Cerebellar cortex (tissue), 1 donor: ENCODE measurements at places on chromosomes 12 and 14.

DNA sequence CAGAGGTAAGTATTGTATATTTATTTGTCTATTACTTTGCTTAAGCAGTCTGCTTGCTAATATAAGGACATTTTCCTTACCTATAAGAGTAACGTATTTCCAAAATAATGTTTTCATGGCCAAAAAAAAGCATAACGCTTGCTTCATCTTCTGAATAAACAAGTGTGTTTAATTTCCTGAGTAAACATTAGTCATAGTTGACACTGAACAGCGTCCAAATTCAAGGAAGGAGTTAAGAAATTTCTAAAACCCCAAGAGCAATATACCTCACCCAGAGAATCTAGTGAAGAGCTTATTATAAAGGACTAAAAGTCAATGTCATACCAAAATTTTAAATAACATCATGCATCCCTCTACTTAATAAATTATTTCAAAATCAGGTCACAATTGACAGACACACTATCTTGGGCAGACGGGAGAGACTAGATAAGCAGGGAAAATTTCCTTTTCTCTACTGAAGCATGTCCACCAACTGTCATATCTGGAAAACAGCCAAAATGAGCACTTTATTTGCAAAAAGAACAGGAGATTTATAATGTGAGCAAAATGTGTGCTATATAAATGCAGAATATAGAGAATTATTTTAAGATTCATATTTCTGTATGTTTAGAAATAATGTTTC is 25.1 kb downstream of the ANKS1B start:
- peak; percentile 94 for DNase-seq

GRCh38 chr12:50224026-50224692 is 57.0 kb upstream of the CERS5 start:
- DNase-seq: no peak

DNA sequence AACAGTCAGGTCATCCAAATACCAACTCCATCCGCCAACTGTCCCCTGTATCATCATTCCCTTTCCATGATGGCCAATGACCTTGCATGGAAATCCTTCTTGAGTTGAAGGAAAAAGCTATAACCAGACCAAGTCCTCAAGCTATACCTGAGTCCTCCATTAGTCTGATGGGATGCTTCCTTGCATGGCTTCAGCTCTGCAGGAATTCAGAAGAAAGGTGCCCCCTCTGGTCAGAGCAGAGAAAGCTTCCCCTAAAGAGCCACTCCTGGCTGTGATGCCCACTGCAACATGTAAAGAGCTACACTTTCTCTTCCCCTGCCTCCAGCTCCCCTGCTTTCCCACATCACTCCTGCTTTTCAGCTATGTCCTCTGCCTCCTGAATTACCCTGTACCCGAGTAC is 43.1 kb upstream of the FKBP4 start:
- no peak for DNase-seq

DNA sequence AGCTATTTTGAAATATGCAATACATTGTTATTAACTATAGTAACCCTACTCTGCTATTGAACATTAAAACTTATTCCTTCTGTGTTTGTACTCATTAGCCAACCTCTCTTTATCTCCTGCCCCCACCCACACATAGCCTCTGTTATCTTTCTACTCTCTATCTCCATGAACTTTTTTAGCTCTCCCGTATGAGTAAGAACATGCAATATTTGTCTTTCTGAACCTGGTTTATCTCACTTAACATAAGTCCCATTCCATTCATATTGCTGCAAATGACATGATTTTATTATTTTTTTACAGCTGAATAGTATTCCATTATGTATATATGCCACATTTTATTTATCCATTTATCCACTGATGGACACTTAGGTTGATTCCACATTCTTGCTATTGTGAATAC is 79.0 kb upstream of the AMIGO2 start:
- no peak for DNase-seq

- DNase-seq: no peak
Measured at GRCh38 chr14:34913619-34914018, 38.5 kb upstream of the BAZ1A start.

- no peak for DNase-seq
Measured at GRCh38 chr14:95770777-95771176, 56.9 kb upstream of the TCL1A start.

DNA sequence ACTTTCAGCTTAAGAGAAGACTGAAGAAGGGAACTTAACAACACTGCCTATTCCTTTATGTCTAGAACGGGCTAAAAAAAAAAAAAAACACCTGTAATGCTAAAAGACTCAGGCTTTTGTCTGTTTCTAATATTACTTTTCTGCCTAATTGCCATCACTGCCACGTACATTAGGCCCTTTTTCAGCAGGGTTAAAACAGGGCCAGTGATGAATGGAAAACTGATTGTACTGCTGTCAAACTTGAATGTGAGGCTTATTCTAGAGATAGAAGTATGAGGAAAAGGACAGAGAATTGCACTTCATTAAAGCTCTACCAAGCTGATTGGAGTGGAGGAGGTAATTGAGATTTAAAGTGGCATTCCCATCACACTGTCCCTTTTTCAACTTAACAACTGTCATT is 535.8 kb downstream of the PRKD1 start:
- DNase-seq: no peak

- peak; percentile 96 for DNase-seq
Measured at GRCh38 chr14:91372671-91373495, 44.7 kb downstream of the CCDC88C start.

- no peak for DNase-seq
Measured at GRCh38 chr12:68835333-68835908, 27.4 kb downstream of the MDM2 start.

DNA sequence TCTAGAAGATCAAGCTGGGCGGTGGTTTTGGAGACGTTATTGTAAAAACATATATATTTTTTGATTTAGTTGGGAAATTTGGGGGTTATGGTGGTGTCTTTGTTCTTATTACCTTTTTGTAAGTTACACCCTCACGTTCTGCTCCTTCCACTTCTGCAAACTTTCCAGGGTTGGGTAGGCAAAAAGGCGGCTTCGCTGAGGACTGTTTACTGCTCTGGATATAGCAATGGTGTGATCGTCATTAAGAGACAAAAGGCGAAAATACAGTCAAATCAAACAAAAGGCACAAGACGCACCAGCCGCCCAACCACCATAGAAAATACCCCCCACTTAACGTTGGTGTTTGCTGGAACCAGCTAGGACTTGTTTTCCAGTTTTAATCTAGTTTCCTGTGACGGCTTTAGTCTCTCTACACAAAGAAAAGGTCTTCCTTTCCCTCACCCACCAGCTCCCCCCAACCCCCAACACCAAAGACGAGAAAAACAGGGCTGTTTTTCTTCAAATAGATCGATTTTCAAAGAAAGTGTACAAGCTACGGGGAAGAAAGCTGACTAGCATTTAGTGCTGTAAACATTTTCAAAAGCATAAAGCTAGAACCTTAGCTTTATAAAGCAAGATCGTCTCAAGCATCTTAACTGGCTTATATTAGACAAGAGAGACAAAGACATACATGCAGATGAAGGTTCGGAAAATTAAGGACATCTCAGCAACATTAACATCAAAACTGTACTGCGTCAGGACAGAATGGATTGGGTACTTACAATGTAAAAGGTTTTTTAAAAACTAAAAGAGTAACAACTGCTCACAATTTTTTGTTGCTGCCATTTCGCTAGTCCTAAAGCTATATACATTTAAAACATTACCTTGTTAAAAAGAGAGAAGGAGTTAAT is 2.0 kb upstream of the SETD1B start:
- DNase-seq: no peak

GRCh38 chr12:9349888-9350885 is 142.0 kb upstream of the PZP start:
- DNase-seq: no peak

DNA sequence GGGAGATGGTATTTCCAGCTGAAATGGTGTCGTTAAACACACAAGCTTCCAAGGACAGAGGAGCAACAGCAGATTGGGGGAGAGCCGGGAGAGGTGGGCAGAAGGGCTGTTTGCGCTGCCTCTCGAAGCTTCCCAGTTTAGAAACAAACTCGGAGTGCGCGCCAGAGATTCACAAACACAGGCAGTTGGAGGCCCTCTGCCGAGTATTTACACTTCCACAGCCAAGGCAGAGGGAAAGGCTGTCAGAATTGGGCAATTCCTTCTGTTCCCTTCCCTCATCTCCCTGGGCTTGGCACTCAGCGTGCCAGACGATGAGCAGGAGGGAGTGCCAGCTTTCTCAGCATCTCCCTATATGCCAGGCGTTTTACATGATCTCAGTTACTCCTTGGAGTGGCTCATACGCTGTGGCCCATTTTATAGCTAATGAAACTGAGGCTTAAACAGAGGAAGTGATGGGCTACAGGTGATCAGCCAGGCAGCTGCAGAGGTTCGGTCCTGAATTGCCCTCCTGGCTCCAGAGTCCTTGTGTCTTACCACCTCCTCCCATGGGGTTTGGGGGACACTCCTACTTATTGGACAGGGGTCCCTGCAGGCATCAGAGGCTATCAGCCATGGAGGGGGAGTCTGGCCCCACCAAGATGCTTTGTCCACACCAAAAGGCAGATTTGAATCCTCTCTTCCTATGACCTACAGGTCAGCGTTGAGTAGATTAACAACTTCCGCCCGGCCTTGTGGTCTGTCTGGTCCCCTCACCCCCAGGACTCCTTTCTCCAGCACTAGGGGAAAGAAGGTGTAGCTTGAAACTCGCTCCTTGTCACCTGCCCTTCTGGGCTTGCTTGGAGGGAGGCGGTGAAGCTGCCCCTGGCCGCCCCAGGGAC is 3.1 kb downstream of the FAM222A start:
- peak; percentile 96 for DNase-seq

DNA sequence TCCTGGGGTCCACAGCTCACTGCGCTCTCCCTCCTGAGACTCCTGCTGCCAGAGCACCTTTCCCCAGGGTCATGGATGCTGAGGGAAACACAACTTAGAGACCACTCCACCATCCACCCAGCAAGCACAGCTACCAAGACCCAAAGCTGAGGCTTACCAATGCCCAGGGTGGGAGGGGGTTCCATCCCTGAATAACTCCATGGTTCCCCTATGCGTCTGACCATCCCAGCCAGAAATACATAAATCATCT is 36.3 kb downstream of the DAD1 start:
- no peak for DNase-seq

GRCh38 chr12:93341409-93342049 is 36.2 kb upstream of the NUDT4 start:
- no peak for DNase-seq

- DNase-seq: no peak
Measured at GRCh38 chr12:125836647-125837046, 771.4 kb downstream of the AACS start.

DNA sequence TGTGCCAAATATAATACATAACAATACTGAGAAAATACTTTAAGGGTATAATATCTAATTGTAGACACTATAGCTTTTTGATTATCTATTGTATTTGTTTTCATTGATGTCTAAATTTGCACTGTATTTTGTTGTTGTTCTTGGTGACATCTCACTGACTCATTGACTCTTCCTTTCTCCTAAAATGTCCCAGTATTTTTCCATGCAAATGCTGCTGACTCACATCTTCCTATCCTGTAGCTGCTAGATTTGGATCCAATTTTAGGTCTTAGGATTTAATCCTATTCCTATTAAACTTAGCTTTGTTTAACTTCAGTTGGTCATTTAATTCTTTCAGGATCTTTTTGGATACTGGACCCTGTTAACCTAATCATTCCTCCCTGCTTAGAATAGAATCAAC is 148.5 kb downstream of the TMTC2 start:
- DNase-seq: no peak

- DNase-seq: no peak
Measured at GRCh38 chr14:32017587-32017986, 59.5 kb upstream of the ARHGAP5 start.

GRCh38 chr12:93742110-93742934 is 65.1 kb downstream of the CRADD start:
- peak; percentile 60 for DNase-seq

- no peak for DNase-seq
Measured at GRCh38 chr14:34012978-34013720, 62.3 kb upstream of the EGLN3 start.

DNA sequence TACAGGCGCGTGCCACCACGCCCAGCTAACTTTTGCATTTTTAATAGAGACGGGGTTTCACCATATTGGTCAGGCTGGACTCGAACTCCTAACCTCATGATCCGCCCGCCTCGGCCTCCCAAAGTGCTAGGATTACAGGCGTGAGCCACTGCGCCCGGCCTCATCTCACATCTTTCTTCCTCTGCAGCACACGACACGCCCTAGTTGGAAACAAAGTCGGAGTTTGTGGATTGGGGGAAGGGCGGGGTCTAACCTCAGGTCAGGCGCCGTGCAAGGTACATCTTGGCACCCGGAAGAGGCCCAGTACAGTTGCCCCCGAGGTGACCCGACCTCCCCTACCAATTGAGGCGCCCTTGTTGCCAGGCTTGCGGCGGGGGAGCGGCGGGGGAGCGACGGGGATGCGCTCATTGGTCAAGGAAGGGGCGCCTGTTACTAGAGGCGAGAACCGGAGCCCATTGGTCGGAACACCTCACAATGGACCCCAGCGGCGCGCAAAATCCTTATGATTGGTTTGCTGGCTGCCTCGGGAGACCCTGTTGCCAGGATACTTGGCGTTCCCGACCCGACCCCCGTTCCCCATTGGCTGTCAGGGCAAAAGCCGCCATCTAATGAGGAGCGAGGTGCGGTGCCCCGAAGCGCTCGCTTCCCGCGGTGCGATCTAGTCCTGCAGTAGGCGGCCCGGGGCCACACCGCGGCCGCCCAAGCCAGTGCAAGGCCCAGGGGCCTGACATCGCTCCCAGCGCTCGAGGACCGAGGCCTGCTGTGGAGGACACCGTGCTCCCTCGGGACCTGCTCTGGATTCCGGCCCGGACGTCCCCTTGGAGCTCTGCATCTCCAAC is at the start of gene REC8:
Gene REC8 (plus strand): TSS at position 659 of the 839 bp plus-strand sequence. CDS start 473 bp downstream, outside the sequence.
- peak; percentile 96 for DNase-seq

DNA sequence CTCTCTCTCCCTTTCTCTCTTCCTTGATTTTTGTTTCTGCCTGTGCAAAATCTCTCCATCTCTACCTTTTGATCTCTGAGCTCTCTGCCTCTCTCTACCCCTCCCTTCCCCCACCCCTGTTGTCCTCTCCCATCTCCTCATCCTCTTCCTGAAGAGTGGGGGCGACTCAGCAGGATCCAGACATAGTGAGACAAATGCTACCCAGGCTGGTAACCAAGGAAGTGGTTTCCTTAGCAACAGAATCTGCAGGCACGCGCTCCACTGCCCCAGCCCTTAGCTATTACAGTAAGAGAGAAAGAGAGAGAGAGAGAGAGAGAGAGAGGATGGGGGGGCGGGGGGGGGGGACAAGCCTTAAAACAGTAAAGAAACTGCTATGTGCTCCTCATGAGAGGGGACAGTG is 85.6 kb downstream of the CMKLR1 start:
- peak; percentile 72 for DNase-seq

GRCh38 chr12:94178882-94179281 is 30.5 kb downstream of the PLXNC1 start:
- DNase-seq: no peak

GRCh38 chr14:93375673-93376156 is 28.7 kb downstream of the COX8C start:
- DNase-seq: no peak

- no peak for DNase-seq
Measured at GRCh38 chr14:56207626-56208292, 89.5 kb downstream of the PELI2 start.

GRCh38 chr14:93108105-93108504 is 7.6 kb downstream of the ITPK1 start:
- no peak for DNase-seq
